ENCODE measurements at places on chromosomes 2 and 18. TPM values are rescaled to one million over a fixed set of nuclear protein-coding genes. Genes with fewer than 3 reads are reported as not detected.

DNA sequence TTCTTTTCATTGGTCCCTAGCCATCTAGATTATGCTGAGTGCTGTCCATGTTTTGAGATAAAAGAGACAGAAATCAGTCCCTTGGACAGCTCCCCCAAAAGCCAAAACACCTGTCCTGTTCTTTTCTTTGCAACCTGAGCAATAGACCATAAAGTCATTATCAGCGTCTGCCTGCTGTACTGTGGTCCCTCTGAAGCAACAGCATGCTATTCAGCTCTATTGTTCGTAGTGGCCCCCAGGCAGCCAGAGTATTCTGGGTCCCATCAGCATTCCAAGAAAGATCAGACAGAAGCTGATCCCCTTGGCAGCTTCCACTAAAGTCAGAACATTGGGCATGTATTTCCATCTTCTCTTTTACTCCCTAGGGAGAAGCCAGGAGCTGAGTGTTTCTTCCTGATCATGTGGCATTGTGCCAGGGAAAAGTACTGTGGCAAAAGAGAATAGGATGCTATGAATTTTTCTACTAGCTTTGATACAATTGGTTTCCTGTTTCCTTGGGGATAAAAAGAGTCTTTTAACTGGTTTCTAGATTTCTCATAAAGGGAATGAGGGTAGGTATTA lies 33.6 kb upstream of the ZSWIM2 start:
- no peak overlapping the region for H3K27ac ChIP-seq
- no peak for DNase-seq
- H3K27me3 ChIP-seq, result no peaks in the 10 kb centered on the region
- H3K36me3 ChIP-seq, result no peaks in the 10 kb centered on the region
- H3K4me3 ChIP-seq, result no peak overlapping the region
- H3K4me1 ChIP-seq, result no peaks in the 10 kb centered on the region

CGREF1 gene
- not detected for total RNA-seq

DNA sequence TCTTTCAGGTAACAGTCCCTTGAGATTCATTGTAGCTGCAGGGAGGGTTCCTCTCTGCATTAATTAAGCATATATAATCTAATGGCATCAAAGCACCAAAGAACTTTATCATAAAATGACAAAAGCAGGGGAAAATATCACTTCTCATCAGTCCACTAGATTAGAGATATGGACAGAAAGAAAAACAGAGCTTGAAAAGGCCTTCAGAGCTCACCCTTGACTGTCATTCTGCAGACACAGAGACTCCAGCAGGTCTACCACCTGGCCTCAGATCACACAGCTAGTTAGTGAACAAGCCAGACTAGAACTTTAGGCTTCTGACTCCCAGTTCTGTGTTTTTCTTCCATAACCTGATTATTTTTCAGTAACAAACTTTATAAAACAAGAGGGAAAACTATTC lies 88.5 kb downstream of the FIGN start:
- no peaks in the 10 kb centered on the region for H3K4me1 ChIP-seq
- no peak overlapping the region for H3K27ac ChIP-seq
- DNase-seq, result no peak
- H3K4me3 ChIP-seq, result no peak overlapping the region
- no peaks in the 10 kb centered on the region for H3K36me3 ChIP-seq

THSD7B gene
- total RNA-seq, result not detected

DNA sequence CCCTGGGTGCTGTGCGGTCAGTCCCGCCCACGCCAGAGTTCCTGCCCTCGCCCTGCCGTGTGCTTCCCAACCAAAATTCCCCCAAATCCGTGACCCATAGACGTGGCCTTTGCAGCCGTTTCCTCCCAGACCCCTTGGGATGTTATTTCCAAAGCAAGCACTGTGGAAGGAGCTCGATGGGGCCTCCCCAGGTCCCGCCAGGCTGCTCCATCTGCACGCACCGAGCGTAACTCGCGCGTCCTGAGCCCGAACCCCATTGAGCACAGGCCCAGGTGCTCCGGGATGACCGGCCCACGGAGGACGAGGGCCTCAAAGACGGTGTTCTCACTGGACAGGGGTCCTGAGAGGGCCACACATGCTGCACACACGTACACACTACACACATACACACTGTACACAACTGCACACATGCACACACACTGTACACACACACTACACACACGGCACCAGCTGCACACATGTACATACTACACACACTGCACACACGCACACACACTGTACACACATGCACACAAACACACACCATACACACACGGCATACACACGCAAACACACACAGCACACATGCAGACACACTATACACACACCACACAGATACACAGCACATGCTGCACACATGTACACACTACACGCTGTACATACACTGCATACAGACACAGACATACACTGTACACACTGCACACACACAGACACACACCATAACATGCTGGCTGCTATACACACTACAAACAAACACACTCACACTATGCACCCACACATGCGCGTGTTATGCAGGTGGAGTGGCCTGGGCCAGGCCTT lies 431.2 kb upstream of the SALL3 start:
- no peak overlapping the region for H3K27ac ChIP-seq
- DNase-seq, result peak; percentile 64
- no peak overlapping the region for H3K4me3 ChIP-seq
- H3K36me3 ChIP-seq, result no peaks in the 10 kb centered on the region
- H3K4me1 ChIP-seq, result no peaks in the 10 kb centered on the region

GRCh38 chr2:70560442-70560841 lies 6.8 kb upstream of the TGFA start:
- H3K27me3 ChIP-seq, result no peaks in the 10 kb centered on the region
- no peak overlapping the region for H3K4me3 ChIP-seq
- H3K4me1 ChIP-seq, result no peaks in the 10 kb centered on the region
- H3K36me3 ChIP-seq, result no peaks in the 10 kb centered on the region
- DNase-seq, result no peak

GRCh38 chr2:84805250-84805958 lies 75.5 kb downstream of the TRABD2A start:
- no peak overlapping the region for H3K4me3 ChIP-seq
- H3K27ac ChIP-seq, result no peak overlapping the region
- no peaks in the 10 kb centered on the region for H3K27me3 ChIP-seq
- no peak for DNase-seq

DNA sequence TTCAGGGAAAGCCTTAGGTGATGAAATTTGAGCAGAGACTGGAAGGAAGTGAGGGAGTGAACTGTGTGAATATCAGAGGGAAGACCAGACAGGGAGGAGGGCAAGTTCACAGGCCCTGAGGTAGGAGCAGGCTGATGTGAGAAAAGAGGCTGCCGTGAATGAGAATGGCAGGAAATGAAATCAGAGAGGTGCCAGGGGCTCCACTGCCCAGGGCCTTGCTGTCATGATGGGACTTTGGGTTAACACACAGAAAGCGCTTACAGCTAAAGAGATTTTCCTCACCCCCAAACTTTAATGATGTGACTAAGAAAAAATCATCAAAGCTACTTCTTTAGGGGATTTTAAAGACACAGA lies 53.8 kb downstream of the MARCHF4 start:
- H3K4me3 ChIP-seq, result no peak overlapping the region
- H3K36me3 ChIP-seq, result no peaks in the 10 kb centered on the region
- no peak for DNase-seq
- H3K4me1 ChIP-seq, result no peaks in the 10 kb centered on the region

KCNK3 gene
- 3.0 TPM for total RNA-seq

CABLES1 gene
- total RNA-seq, result 39.2 TPM

DNA sequence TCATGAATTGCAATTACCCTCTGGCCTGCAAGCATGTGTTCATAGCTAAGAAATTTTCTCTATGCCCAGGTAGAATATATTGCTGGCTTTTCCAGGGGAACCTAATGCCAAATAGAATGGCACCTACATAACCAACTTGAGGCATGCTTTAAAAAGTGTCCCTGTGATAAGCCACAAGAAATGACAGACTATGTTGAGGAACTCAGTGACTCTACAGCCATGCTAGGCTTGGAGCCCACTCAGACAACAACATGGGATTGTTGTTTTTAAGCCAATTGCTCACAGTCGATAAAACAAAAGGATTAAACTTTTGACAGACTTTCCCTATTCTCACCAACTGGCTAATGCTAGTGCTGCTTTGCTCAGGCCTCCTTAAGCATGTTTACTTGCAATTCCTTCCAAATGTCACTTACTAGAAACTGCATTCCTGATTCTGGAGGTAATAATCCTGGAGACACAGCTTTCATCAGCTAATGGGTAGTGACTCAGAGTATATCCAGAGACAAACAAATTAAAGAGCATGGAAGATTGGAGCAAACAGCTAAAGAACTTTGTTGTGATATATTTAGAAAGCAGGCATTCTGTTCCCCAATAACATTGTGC lies 249.0 kb downstream of the SLC8A1 start:
- H3K4me1 ChIP-seq, result no peaks in the 10 kb centered on the region
- DNase-seq, result no peak
- no peak overlapping the region for H3K27ac ChIP-seq
- H3K4me3 ChIP-seq, result no peak overlapping the region
- H3K36me3 ChIP-seq, result no peaks in the 10 kb centered on the region

PRSS56 gene
- total RNA-seq, result not detected

- H3K27me3 ChIP-seq, result no peaks in the 10 kb centered on the region
- H3K27ac ChIP-seq, result no peak overlapping the region
- H3K4me3 ChIP-seq, result no peak overlapping the region
Measured at GRCh38 chr18:47248604-47249313, 2.7 kb downstream of the SKOR2 start.

- no peaks in the 10 kb centered on the region for H3K27me3 ChIP-seq
- no peak overlapping the region for H3K27ac ChIP-seq
- no peak overlapping the region for H3K4me3 ChIP-seq
- H3K4me1 ChIP-seq, result no peaks in the 10 kb centered on the region
Measured at GRCh38 chr2:234488913-234489451, 7.9 kb downstream of the ARL4C start.

- H3K27me3 ChIP-seq, result no peaks in the 10 kb centered on the region
- no peak for DNase-seq
- H3K36me3 ChIP-seq, result no peaks in the 10 kb centered on the region
- peaks cover 18% of the 10 kb centered on the region for H3K4me1 ChIP-seq
- H3K4me3 ChIP-seq, result no peak overlapping the region
Measured at GRCh38 chr2:159053161-159054031, 85.0 kb downstream of the TANC1 start.

- H3K4me3 ChIP-seq, result no peak overlapping the region
- peaks cover 7% of the 10 kb centered on the region for H3K36me3 ChIP-seq
- no peaks in the 10 kb centered on the region for H3K4me1 ChIP-seq
- H3K27ac ChIP-seq, result no peak overlapping the region
- no peaks in the 10 kb centered on the region for H3K27me3 ChIP-seq
Measured at GRCh38 chr2:31859959-31860358, 150.8 kb downstream of the MEMO1 start.

DNA sequence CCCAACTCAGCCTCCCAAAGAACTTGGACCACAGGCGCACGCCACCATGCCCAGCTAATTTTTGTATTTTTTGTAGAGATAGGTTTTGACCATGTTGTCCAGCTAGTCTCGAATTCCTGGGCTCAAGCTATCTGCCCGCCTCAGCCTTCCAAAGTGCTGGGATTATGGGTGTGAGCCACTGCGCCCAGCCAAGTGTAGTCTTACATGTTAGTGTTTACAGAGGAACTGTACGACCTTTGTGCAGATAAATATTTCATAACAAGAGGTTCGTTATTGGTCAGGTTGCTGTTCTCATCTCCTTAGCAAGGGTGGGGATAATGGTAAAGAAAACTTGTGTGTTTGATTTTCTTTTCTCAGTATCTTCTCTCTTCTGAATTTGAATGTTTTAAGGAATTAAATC lies 46.5 kb downstream of the RALBP1 start:
- no peak overlapping the region for H3K27ac ChIP-seq
- no peak overlapping the region for H3K4me3 ChIP-seq
- peaks cover 14% of the 10 kb centered on the region for H3K36me3 ChIP-seq
- no peak for DNase-seq

- no peak overlapping the region for H3K27ac ChIP-seq
- H3K4me3 ChIP-seq, result no peak overlapping the region
- H3K4me1 ChIP-seq, result no peaks in the 10 kb centered on the region
- no peaks in the 10 kb centered on the region for H3K27me3 ChIP-seq
- no peaks in the 10 kb centered on the region for H3K36me3 ChIP-seq
Measured at GRCh38 chr2:17095340-17095739, 422.9 kb downstream of the RAD51AP2 start.

DNA sequence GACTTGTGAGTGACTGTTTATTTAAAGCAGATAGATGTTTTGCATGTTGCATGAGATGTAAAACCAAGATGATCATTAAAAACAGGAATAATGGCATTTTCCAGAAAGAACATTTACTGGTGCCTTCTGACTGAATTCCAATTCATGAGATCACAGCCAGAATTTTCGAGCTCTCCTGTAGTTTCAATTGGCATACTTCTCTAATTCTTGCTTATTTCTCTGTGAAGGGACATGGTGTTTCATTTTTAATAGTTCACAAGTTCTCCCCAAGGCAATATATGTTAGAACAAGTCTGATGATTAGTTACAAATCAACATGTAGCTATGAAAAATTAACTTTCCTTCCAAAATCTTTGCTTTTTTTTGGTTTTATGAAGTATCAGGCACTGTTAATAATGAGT lies 105.7 kb downstream of the PDE1A start:
- H3K4me1 ChIP-seq, result no peaks in the 10 kb centered on the region
- no peak overlapping the region for H3K4me3 ChIP-seq
- DNase-seq, result no peak
- H3K27ac ChIP-seq, result no peak overlapping the region

- no peak overlapping the region for H3K4me3 ChIP-seq
- no peak for DNase-seq
- no peak overlapping the region for H3K27ac ChIP-seq
- peaks cover under 1% of the 10 kb centered on the region for H3K4me1 ChIP-seq
- no peaks in the 10 kb centered on the region for H3K27me3 ChIP-seq
- no peaks in the 10 kb centered on the region for H3K36me3 ChIP-seq
Measured at GRCh38 chr2:238362626-238363025, 42.3 kb downstream of the TRAF3IP1 start.

FAM237A gene
- total RNA-seq, result not detected

GRCh38 chr2:17298453-17298852 lies 219.8 kb downstream of the RAD51AP2 start:
- DNase-seq, result no peak
- no peaks in the 10 kb centered on the region for H3K4me1 ChIP-seq
- no peaks in the 10 kb centered on the region for H3K27me3 ChIP-seq
- no peak overlapping the region for H3K27ac ChIP-seq
- H3K4me3 ChIP-seq, result no peak overlapping the region
- H3K36me3 ChIP-seq, result no peaks in the 10 kb centered on the region

DNA sequence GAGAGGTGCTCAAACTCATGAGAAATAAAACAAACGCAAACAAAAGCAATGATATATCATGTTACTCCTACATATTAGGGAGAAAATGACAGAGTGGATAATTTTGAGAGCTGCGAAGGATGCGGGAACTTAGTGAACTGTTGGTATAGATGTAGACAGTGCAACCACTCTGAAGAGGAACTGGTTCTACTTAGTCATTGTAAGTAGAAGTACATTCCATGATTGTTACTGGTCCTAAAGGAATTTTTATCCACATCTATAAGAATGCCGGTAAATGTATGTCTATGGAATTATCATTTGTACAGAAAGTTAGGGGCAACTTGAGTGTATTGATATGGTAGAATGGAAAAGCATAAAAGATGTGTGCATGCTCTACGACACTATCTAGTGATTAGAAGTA lies 1238.4 kb downstream of the LRP1B start:
- no peak for DNase-seq
- H3K36me3 ChIP-seq, result no peaks in the 10 kb centered on the region
- no peak overlapping the region for H3K4me3 ChIP-seq
- H3K27me3 ChIP-seq, result no peaks in the 10 kb centered on the region

Measured in upper lobe of left lung (tissue), 6 donors.